Naive B cell (primary cell): ENCODE measurements at places on chromosomes 3 and 15.

DNA sequence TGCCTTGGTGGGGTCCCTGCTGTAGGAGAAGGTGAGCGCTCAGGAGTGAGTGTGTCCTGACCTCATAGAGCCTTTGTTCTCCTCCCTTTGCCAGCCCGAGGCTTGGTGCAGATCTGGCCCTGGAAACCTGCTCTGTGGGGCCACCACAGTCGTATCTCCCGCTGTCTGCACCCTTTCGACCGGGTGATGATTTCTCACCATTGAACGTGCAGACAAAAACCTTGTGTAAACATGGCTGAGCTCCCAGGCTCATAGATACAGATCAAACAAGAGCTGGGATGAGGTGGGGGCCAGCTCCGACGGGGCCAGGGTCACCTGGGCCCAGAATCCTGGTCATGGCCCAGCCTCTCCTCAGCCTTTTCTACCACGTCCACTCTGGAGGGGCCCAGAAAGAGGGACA lies 34.6 kb upstream of the ESYT3 start:
- no peak for DNase-seq

DNA sequence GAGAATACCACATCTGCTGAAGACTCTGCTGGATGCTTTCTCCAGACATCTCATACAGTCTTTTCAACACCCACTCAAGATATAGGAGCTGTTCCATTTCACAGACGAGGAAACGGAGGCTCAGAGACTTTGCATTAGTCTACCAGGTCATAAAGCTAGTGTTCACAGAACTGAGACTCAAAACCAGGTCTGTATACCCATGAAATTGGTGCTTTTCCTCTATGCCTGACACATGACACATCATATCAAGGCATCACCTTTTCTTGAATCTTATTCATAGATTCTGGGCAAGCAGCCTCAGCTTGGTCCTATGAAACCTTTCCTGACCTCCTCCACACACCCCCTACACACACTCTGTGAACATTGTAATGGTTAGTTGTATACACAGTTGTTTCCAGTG lies 101.2 kb downstream of the LPP start:
- DNase-seq: no peak

- no peak for DNase-seq
Observed at GRCh38 chr3:98980915-98981596, 79.6 kb upstream of the DCBLD2 start.

DNA sequence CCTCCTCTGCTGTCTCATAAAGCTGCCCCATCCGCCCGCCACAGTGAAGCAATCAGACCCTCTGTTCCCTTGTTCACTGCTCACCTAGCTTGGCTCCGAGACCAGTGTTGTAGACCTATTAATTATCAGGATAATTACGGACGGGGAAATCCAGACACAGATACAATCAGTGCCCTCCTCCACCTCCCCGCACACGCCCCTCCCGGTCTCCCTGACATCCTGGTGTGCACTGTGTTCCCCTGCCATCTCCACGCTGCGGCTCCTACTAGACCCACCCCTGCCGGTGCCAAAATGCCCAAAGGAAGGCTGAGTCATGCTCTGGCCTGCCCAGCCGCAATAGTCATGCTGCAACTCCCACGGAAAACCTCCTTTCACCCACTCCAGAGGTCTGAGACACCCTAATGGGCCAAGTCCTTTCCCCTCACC lies 277.3 kb upstream of the TLE3 start:
- no peak for DNase-seq

DNA sequence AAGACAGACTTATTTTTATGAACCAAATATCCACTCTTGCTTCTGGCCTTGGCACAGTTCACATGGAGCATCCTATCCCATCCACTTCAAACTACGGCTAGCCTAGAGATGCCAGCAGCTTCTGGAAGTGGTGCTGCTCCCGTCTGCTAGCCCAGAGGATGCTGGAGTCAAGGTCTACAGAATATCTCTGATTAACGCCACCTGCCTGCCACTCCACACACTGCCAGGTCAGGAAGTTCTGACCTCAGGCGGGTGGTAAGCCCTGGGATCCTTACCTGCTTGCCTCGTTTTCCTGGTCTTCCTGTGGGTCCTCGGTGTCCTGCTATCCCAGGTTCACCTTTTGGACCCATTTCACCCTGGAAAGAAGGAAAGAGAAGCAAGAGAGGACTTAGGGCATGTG lies 42.9 kb downstream of the EAF1 start:
- DNase-seq: no peak

DNA sequence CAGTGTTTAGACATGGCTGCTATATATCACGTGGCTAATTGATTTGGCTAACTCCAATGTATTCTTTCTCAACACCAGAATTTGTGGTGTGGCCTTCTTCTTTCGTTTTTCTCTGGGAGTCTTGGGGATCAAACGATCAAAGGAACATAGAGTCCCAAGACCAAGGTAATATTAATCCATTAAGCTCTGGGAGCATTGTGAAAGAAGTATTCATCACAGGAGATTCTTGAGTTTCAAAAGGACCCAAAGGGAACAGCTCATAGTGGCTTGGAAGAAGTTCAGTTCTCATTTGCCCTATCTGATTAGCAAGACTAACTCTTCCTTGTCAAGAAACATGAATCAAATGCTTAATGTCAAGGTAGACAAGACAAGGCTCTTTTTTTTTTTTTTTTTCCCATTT lies 32.9 kb upstream of the TICRR start:
- DNase-seq: no peak

DNA sequence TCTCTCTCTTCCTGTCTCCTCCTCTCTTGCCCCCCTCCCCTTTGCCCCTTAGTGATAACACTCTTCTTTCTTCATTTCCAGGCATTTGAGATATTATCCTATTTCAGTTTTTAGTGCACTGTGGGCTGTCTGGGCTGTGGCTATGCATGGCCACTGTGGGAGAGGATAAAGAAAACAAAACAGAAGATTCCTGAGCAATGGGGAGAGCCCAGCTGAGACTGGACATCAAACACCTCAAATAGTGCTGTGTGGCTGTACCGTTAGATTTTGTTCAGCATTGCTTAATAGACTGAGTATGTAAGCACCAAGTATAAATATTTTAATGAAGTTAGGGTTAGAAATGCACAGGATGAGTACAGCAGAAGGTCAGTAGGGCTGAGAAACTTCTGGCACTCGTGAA lies 7.9 kb upstream of the GBE1 start:
- DNase-seq: no peak

GRCh38 chr15:74302821-74303359 lies 64.6 kb downstream of the CYP11A1 start:
- peak; percentile 14 for DNase-seq

DNA sequence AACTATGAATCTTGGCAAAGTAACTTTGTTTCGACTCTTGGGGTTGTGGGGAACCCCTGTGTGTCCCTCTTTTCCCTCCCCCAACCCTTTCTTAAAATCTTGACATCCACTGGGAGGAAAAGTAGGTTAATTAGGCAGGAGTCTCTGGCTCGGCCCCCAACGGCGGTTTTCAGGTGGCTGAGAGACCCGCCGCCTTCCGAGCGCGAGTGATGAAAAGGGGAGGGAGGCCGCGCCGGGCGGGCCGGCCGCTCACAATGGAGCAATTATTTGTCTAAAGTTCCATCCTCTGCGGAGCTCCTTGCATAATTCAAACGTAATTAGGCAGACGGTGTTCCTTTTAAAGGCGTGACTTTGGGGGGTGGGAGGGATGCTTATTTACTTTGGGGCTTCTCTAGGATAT lies 51.7 kb downstream of the ZIC4 start:
- DNase-seq: no peak

- no peak for DNase-seq
Observed at GRCh38 chr3:113213896-113214587, 2.7 kb downstream of the BOC start.

DNA sequence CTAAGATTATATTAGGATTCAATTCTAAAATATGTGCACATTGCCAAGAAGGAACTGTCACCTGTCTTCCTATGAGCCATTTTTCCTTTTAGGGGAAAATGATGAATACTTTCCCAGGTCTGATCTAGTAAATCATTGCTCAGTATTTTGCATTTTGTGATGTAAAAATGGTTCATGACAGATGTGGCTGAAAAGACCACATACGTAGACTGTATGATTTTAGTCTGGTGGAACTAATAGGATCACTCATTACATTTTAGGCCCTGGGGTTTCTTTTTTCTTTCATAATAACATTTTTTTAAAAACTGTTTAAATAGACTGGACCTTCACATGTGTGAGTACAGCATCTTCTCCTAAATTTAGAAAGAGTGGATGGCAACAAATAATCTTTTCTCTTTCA lies 201.7 kb upstream of the MLF1 start:
- no peak for DNase-seq

DNA sequence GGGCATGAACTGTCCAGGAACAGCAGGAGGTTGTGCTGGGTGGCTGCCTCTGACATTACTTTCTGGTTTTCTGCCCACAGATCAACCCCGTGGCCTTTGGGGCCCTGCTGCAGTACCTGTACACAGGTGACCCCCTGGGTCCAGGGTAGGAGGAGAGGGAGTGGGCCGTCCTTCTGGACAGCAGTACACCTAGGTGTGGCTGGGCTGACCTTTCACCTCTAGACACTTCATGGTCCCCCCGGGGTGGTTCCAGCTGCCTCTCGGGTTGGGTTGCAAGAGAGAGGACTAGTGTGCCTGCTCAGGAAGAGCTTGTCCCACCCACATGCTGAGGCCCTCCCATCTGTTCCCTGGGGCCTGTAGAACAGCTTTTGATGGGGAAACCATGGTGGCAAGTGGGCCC lies 3.7 kb downstream of the ABTB1 start:
- DNase-seq: no peak

DNA sequence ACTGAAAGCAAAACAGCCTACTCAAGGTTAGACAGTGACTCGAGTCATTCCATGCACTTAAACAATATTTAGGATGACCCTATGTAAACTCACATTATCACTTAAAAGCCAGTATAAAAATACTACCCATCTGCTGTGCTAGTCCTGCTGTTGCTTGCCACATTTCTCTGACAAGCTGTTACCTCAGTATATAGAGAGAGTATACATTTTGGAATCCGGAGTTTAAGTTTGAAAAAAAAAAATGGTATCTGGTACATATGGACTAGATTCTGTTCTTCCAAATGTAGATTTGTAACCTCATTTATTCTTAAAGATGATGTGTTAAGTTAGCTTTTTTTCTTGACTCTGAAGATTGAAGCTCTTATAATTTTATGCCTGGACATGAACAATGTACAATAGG lies 503.8 kb upstream of the TPRG1 start:
- DNase-seq: no peak

DNA sequence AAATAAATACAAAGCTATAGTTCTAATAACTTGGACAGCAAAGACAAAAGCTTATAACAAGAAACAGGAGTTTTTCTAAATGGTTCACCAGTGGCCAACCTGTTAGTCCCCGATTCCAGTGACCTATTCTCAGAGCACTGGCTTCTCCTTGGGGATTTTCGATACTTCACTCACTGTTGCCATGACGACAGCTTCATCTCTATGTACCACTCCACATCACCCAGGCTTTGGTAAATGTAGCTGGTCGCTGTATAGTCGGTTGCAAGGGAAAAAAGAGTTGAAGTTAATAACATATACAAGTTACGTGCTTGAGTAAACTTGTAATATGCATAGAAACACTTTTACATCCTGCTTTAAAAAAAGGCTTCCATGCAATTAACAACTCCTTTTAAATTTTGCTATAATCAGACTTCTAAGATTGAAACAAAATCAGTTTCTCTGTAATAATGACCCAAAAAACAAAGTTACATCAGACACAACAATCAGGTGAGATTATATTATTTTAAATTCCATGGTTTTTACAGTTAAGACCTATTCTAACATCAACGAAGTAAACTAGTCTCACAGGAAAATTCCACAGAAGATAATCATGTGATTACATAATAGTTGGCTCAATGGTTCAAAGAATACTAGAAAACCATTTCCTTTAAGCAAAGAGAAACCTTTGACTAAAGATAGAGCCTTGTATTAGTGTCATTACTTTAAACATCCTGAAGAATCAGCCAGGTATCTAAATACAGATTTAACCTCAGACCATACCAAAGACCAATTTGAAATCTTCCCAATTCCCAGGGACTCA lies 2.9 kb downstream of the CCNL1 start:
- DNase-seq: no peak

- peak; percentile 44 for DNase-seq
Observed at GRCh38 chr3:58492494-58492905, 604 bp downstream of the KCTD6 start.

DNA sequence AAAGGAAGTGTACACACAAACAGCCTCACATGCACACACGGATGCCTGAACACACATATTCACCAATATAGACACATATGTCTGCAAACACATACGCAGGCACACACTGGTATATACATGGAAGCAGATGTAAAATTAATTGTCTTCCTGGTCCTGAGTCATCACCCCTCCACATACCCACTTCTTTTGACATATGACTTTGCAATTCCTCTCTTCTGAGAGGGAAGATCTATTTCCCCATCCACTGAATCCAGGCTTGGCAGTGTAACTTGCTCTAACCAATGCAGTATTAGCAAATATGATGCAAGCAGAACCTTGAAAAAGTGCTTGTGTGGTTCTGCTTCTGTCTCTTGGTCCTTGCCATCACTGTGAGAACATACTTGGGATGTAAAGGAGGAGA lies 76.8 kb upstream of the HRH1 start:
- DNase-seq: no peak

GRCh38 chr15:41180206-41180789 lies 50.3 kb downstream of the EXD1 start:
- DNase-seq: no peak

DNA sequence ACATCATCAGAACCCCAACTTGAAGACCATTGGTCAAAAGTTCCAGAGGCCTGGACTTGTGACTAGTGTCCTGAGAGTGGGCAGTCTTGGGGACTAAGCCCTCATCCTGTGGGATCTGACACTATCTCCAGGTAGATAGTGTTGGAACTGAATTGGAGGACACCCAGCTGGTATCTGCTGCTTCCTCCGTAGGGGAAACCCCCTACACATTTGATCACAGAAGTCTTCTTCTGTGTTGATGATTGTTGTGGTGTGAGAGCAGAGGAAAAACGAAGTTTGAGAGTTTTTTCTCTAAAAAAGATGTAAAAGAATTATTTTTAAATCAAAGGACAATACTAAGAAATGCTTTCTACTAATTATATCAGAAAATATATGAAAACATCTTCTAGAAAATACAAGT lies 6.9 kb downstream of the NSMCE3 start:
- DNase-seq: no peak

- no peak for DNase-seq
Observed at GRCh38 chr3:194049394-194049793, 86.6 kb upstream of the HES1 start.

- no peak for DNase-seq
Observed at GRCh38 chr3:54837964-54838363, 89.9 kb downstream of the LRTM1 start.

GRCh38 chr15:27427276-27427675 lies 456.3 kb downstream of the GABRG3 start:
- no peak for DNase-seq

GRCh38 chr3:121992601-121993560 lies 29.2 kb downstream of the ILDR1 start:
- DNase-seq: peak; percentile 34

GRCh38 chr15:80389370-80389769 lies 14.8 kb upstream of the ARNT2 start:
- DNase-seq: no peak
